NCI-H1092 (cell line): ENCODE measurements at places on chromosomes 4 and X.

GRCh38 chr4:183747380-183747779 lies 88.3 kb downstream of the TRAPPC11 start:
- no peak for DNase-seq

DNA sequence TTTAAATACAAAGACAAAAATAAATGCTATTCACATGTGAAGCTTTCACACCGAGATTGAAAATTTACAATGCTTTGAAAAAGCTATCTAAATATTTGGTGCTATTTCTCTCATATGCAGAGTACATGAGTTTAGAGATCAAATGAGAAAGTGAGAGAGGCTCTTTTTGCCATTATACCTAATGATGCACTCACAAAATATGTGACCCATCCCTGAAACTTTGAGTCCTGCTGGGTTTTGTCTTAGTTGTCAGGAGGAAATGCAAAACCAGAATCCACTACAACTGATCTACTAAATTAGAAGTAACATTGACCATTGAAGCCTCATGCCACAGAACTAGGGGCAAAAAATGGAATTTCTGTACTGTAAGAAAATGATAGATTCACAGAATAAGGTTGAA lies 251.7 kb downstream of the MAPK10 start:
- no peak for DNase-seq

- DNase-seq: no peak
Measured at GRCh38 chrX:107014936-107015335, 14.9 kb upstream of the MORC4 start.

DNA sequence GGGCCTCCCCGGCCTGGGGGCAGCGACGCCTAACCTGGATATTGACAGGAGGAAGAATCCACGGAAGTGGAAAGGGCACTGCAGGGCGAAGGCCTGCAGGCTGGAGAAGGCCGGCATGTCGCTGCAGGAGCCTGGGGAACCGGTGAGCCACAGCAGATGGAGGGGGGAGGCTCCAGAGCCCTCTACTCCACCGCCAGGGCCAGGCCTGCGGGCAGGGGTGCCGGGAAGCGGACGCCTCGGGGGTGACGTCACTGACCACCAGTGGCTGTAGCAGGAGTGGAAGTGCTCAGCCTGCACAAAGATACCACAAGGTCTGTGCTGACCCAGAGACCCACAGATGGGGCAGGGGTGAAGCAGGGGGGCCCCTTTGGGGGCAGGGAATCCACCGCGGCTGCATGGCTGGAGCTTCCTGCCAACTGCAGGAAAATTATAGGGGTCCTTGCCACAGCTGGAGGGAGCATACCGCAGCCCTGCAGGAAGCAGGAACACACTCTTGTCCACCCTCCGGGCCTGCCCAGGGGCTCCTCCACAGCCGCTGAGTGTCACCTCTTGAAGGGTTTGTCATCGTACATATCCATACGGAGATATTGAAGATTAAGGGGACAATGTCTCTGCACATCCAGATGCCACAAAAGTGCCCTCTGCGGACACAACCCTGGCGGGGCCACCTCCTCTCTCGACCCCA lies 7.6 kb upstream of the HTRA3 start:
- DNase-seq: no peak

- no peak for DNase-seq
Measured at GRCh38 chr4:129543299-129543698, 447.3 kb downstream of the C4orf33 start.

GRCh38 chrX:110924871-110925270 lies 129.3 kb upstream of the CHRDL1 start:
- no peak for DNase-seq

DNA sequence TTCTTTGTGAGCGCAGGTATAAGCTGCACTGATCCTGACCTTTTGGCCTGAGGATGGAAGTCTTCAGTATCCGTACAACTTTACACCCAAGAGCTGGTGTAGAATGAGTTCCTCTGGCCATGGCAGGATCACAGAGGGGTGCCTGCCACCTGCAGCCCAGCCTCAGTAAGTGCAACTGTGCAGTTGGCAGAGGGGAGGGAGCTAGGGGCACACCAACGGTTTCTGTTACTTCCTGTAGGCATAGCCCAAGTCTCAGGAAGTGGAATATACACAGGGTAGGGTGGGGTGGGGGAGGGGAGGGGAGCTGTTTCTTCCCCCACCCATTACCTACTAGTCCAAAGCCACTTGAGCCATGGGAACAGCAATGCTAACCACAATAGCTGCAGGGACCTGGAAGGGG lies 85.4 kb upstream of the GBA3 start:
- DNase-seq: peak; percentile 24

- DNase-seq: no peak
Measured at GRCh38 chr4:110667670-110668069, 44.8 kb upstream of the PITX2 start.

GRCh38 chr4:183424109-183424744 lies 20.2 kb upstream of the CDKN2AIP start:
- DNase-seq: no peak

- DNase-seq: no peak
Measured at GRCh38 chr4:13558881-13559280, 14.6 kb upstream of the NKX3-2 start.

DNA sequence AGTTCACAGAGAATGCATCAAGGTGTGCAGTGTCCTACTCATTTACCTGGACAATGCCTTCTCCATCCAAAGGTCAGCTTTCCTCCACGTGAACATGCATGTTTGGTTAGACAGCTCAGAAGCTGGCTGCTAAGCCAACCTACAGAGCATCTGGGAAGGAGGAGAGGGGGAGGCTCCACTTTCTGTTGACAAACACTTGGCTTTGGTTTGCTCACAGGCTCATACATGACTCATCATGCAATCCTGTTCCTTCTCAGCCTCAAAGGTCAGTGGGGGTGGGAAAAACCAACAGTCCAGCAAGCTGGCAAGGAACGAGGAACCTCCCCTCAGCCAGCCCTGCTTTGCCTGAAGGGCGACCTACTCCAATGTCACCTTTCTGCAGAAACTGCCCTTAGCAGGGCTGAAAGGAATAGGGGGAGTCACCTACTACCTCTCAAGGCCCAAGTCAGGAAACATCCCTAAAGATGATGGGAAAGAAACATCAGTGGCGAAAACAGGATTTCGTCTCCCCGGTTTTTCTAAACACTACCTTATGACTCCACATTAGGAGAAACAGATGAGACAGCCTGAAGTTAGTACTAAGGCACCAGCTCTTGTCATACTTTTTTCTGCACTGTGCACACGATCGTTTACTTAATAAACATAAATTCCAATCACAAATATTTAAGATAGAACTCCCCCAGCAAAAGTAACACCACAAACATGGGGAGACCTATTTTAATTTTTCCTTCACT lies 37.9 kb downstream of the RELL1 start:
- no peak for DNase-seq

DNA sequence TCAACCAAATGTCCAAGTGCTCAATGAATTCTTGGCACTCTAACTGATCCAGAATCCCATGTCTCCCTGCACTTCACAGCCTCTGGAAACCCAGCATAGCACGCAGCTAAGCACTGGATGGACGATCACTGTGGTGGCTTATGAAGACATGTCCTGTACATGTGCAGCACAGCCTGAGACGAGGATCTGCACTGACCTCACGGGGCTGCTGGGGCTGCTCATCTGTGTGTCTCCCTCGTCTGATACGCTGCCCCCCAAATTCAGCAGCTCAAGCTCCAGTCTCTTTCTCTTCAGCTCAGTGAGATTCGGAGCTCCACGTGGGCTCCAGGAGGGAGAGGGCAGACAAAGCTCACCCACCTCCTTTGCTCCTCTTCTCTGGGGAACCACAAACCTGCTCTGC lies 126.9 kb downstream of the CPZ start:
- DNase-seq: no peak

DNA sequence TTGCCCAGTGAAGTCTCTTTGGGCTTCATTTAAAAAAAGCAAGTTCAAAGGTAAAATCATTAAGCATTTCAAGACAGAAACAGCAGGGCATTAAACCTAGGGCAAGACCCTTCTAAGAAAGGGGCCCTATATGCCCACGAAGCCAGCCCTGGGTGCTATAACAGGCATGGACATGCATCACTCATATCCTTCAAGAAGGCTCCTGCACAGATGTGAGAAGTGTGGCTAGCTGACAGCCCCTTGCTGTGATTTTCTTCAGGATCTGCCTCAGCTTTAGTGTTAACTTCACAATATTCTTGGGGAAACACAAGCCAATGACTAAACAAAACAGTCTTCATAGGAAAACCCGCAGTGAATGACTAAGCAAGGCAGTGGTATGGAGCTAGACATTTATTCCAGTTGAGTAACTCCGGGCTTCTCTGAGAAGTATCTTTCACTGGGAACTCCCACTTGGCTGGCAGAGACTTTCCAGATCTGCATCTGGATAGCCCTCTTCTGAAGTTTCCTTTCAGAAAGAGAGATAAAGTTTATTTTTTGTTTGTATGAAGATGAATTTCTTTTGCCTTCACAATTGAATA lies 11.9 kb upstream of the MAOA start:
- no peak for DNase-seq

- no peak for DNase-seq
Measured at GRCh38 chr4:181043486-181043885, 1199.7 kb upstream of the TENM3 start.

GRCh38 chr4:149897783-149898182 lies 82.1 kb upstream of the IQCM start:
- DNase-seq: no peak

DNA sequence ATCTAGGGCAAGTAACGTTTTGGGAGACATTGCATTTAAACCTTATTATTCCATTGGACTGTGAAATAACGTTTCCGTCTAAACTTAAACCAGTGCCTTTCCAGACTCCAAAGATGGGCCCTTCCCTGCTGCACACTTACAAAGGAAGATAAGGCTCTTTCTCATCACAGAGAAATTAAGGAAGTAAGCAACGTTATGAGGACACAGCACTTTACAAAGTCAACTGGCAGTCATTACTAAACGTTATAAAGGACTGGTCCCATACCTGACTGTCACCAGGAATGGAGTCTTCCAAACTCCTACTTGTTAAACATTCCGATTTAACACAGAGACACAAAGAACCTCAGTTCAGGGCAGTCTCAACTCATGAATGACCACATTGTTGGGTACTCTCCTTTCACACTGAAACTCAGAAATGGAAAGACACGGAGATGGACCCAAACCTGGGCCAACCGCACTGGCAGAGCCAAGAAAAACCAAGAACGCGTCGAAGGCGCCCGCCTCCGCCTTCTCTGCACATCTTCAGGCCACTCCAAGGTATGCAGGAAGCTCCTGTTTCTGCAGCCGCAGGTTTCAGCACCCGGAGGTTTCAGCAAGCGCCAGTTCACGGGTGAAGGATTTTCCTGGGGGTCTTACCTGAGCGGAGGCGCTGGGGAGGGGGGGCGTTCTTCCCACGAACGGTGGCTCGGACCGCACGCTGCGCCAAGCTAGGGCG lies 670 bp downstream of the PAPSS1 start:
- no peak for DNase-seq

DNA sequence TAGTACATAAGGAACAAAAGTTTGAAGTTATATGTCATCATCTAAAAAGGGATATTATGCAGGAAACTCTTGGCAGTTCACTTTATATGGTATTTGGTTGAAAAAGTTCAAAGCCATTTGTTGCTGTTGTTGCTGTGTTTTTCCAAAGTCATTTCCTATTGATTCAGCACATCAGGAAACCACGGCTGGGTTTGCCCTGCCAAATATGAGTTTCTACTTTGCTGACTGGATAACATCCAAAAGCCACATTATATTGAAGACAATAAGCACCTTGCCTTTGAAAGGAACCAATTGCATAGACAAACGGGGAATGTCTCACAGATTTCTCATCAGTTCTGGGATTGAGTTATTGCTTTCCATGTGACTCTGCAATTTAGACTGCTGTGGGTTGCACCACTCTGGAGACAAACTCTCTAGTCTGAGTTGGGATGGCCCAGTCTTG lies 206.1 kb downstream of the SLC39A8 start:
- DNase-seq: no peak

- DNase-seq: no peak
Measured at GRCh38 chr4:40202474-40202873, 5.6 kb downstream of the RHOH start.

- DNase-seq: no peak
Measured at GRCh38 chr4:22477136-22477812, 38.6 kb downstream of the ADGRA3 start.
